IMR-90 (cell line): ENCODE measurements at places on chromosomes 1 and 21. TPM values are rescaled to one million over a fixed set of nuclear protein-coding genes. Genes with fewer than 3 reads are reported as not detected.
A peak's percentile ranks its signal among the peaks of the same experiment; 100 is the strongest.

DNA sequence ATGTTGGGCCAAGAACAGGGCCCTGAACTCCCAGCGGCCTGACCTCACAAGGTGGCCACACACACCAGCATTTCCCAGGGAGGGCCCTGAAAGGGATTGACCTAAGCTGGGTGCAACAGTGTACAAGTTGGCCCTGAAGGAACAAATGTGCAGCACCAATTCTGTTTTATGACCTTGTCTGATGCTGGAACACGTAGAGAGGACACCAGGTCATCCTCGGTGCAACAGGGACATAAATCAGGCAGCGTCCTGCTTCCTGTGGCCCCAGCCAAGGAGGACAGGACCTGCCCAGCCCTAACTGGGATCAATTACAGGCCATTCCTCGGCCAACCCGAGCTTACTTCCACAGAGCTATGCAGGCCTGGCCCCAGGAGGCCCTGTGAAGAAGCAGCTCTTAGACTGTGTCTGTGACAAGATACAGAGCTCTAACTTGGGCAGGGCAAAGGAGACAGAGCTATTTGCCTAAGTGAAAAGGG, 12.8 kb upstream of the PHC2 start:
- DNase-seq: no peak

Gene ABCA4
- total RNA-seq: under 0.01 TPM in 2 replicates

- DNase-seq: peak; percentile 64
These were observed at the start of gene MEX3A for GRCh38 chr1:156082309-156083091. TSS of gene MEX3A (minus strand) at chr1:156082465. CDS start at chr1:156081998, 467 bp downstream.

DNA sequence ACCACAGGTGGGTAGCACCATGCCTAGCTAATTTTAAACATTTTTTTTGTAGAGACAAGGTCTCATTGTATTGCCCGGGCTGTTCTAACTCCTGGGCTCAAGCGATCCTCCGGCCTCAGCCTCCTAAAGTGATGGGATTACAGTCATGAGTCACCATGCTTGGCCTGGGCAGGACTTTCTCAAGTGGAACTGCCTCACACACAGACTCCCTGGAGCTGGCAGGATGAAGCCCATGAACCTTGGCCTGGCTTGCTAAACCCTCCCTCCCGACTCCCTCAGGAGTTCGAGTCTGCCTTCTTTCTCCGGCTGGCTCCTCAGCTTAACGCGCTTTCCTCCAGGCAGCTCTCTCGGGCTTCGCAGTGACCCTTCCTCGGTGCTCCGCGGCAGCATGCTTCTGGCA, 7.7 kb upstream of the ECE1 start:
- DNase-seq: no peak

DNA sequence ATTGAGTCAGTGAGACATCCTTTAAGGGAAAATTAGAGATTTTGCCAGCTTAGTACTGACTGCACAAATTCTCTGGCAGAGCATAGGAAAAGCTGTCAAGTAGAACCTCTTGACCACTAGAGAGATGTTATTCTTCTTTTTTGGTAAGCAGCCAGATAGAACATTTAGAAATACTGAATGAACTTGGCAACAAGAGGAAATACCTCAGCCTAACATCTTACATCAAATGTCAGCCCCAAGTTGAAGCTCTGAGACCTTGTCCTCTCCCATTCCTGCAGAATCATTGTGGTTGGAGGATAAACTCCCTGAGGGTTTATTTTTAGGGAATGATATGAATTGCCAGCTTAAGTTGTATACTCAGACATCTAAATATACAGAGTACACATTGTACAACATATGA, 53.5 kb downstream of the MIGA1 start:
- DNase-seq: peak; percentile 97

Gene SIM2
- total RNA-seq: 1.9 and 2.2 TPM in 2 replicates

DNA sequence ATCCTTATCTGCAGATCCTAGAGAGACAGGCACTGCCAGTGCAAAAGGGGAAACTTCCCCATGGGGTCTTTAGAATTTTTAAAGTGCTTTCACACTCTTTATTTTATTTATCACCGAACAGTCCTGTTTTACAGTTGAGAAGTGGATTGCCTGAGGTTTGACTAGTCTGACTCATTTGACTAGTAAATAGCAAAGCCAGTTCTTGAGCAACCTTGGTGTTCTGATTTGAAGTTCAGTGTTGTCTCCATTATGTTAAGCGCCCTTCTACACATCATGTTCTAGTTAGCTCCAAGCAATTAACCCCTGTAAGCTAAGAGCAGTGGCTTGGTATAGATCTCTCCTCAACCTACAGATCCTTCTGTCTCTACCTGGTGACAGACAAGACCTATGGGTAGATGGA, 262.9 kb downstream of the CACNA1E start:
- DNase-seq: no peak

Gene CAMSAP2
- 29.4 and 43.0 TPM in 2 replicates for total RNA-seq

DNA sequence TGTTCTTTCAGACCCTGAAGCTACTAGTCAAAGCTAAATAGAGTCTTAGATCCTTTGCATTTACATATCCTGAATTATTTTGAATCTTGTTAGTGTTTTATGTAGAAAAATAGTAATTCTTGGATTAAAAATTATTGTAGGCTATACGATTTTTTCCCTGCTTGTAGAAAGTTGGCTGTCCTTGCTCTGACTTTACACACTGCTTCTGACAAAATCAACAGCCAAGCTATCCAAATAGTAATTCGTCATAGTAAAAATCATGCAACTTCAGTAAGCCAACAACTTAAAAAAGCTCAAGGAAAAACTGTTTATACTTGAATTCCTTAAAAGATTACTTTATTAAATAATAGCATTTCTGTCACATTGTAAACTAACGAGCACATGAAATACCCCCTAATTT, 7.5 kb upstream of the KRTAP23-1 start:
- DNase-seq: no peak

GRCh38 chr1:110370827-110371226, 20.0 kb downstream of the SLC16A4 start:
- peak; percentile 77 for DNase-seq

DNA sequence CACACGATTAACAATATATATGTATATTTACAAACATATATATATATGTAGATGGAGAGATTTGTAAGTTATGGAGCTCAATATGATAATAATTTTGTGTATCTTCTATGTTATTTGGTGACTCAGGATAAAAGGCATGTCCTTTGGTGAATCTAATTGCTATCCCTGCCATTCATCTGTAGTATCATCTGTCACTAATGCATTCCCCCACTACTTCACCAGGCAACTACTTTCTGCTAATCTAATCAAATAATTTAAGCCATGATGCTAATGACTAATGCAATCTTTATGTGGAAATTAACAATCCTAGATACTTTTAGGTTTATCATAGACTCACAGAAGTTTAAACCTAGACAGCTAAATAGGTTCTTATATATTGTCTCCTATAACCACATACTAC, 1074.5 kb downstream of the PLA2G4A start:
- DNase-seq: peak; percentile 2

Gene CD52
- not detected in 2 replicates for total RNA-seq

GRCh38 chr1:78718566-78718965, 68.9 kb downstream of the IFI44 start:
- peak; percentile 51 for DNase-seq

DNA sequence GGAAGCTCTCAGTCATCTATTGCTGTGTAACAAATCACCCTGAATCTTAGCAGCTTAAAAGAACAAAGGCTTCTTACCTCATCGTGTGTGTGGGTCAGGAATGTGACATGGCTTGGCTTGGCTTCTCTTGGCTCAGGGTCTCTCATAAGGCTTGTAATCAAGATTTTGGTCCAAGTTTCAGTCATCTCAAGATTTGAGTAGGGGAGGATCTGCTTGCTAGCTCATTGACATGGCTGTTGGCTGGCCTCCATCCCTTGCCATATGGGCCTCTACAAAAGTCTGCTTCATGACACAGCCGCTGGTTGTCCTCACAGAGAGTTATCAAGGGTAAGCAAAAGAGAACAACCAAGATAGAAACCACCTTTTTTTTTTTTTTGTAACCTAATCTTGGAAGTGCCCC, 207.7 kb downstream of the PTPRC start:
- DNase-seq: no peak

- DNase-seq: peak; percentile 49
These were observed 5.7 kb downstream of the TPM3 start for GRCh38 chr1:154186177-154186576.

Gene TMPRSS3
- not detected in 2 replicates for total RNA-seq

GRCh38 chr1:25554886-25555752, 11.7 kb downstream of the LDLRAP1 start:
- peak; percentile 29 for DNase-seq

Gene GPR37L1
- total RNA-seq: not detected in 2 replicates

GRCh38 chr1:109391626-109392025, 6.1 kb downstream of the SORT1 start:
- DNase-seq: no peak

DNA sequence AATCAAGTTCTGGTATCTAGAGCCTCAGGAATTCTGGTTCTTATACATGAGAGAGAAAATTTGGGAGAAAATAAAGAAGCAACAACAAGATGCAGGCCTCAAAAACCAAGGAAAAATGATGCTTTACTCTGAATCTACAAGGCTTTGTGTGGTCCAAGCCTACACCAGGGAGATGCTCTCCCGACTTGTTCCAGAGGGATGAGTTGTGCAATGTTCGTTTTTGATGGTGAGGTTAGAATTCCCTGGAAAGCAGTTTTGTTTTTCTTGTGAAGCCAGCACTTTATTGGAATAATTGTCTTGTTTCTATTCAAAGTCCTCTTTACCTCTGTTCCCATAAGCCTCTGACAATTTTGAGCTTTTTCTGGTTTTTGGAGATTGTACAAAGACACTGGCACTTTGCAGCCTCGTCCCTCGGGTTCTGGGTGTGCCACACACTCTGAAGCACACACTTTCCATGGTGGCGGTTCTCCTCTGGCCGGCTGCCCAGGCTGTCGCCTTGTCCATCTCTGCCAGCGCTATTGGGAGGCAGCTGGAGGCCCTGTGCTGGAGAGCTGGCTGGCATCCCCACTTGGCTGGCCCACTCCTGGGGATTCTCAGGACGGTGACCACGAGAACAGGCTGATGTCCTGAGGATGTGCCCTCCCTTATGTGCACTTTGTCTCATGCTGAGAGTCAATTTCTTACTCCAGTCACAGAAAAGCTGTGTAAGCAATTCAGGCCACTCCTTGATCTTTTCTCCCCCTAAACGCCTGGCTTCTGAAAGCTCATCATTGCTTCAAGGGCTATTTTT, 70.2 kb downstream of the EDEM3 start:
- no peak for DNase-seq

- DNase-seq: no peak
These were observed 63.4 kb upstream of the PDE4B start for GRCh38 chr1:65729259-65729658.

DNA sequence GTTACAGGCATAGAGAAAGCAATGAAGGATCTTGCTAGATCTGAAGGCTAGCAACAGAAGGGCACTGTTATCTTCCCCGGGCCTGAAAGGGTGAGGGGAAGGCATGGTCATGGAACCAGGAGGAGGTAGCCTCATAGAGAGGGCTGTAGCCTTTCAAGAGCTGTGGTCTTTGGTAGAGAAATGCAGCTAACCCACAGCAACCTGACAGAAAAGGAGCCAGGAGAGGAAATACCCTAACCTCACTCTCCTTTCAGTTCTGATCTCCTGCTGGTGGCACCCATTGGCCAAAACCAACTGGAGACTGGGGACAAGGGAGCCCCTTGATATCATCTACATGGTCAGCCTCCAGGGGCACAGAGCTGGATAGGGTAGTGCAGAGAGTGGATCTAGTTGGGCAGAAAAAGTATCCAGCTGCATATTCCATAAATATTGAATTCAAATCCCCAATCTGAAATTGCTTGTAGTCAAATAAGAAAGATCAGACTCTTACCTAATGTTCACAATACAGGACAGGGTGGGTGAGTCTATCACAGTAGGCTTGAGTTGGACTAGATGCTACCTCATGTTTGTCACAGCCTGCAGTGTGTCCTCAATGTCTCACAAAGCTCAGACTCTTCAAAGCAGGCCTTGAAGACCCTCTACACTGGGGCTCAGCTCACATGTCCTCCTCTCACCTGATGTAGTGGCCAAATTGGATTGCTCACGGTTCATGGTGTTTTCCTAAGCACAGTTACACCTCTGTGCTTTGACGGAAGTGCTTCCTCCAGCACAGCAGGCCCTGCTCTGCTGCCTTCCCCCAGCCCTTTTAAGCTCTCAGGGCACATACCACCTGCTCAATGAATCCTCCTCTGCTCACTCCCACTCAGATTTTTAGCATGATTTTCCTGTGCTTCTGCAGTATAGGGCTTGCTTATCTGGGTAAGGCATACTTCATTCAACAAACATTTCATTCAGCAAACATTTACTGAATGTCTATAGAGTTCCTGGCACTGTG, 74.1 kb upstream of the JUN start:
- peak; percentile 60 for DNase-seq

GRCh38 chr1:226702957-226703831, 35.9 kb downstream of the ITPKB start:
- peak; percentile 94 for DNase-seq

Gene FCRLB
- total RNA-seq: 0.90 and 1.1 TPM in 2 replicates

DNA sequence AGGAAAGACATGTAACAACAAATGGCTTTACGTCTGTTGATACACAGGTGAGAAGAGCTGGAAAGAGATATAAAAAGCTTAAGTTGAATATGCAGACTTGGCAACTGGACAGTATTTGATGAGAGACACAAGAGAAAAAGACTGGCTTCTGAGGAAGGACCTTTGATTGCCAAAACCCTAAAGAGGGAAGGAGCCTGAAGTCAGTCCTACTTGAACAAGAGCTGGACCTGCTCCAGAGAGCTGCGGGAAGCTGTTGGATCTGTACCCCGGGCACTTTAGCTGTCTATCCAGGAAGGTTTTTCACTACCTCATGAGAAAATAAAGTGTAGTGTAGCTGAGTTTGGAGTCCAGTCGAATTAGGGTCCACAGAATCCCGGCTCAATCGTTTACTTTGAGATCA, 25.3 kb upstream of the LRRC8B start:
- DNase-seq: no peak

DNA sequence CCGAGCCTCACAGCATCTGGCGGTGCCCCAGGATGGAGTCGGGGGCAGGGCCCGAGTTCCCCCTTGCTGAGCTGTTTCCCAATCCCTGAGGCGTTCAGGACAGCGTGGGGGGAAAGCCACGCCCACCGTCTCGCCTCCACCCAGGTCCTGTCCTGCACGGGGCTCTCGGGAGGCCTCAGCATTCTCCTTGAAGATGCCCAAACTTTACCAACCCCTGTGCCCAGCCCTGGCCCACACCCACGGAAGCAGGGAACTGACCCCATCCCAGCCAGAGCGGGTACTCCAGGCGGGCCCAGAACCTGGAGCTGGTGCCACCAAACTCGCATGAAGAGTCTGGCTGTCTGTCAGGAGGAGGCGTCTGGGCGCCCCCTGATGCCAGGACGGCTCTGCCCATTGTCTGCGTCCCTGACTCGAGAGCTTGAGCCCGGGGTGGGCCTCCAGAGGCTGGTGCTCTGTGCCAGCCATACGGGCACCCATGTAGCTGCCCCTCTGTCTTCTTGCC, 35.3 kb upstream of the POFUT2 start:
- no peak for DNase-seq

- peak; percentile 81 for DNase-seq
These were observed 10.7 kb upstream of the SDC3 start for GRCh38 chr1:30919025-30919881.

DNA sequence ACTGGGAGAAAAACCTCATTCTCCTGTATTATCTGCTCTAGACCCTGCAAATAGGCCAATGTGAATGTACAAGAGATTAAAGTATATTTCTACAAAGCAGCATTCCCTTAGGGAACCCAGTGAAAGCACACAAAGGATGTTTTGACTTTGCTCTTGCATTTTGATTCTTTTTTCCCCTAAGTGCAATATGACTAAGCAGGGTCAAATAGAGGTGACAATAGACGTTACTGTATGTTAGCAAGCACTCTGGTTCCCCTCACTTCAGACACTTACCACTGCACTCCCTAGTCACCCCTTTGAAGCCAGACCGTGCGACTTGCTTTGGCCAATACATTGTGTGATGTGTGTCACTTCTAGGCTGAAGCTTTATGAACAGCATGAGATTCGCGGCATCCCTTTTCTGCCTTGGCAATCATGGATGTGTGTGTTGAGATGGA, 209.7 kb downstream of the RHOU start:
- peak; percentile 39 for DNase-seq
